ENCODE measurements at places on chromosomes 6 and 20.

- DNase-seq = no peak
Observed at GRCh38 chr20:44810391-44811149, at the start of gene RIMS4. Gene RIMS4 (minus strand): TSS chr20:44810546. CDS start chr20:44810271, 275 bp downstream.

- peak; percentile 55 for DNase-seq
Observed at GRCh38 chr6:32195902-32196681, 3.6 kb upstream of the GPSM3 start.

DNA sequence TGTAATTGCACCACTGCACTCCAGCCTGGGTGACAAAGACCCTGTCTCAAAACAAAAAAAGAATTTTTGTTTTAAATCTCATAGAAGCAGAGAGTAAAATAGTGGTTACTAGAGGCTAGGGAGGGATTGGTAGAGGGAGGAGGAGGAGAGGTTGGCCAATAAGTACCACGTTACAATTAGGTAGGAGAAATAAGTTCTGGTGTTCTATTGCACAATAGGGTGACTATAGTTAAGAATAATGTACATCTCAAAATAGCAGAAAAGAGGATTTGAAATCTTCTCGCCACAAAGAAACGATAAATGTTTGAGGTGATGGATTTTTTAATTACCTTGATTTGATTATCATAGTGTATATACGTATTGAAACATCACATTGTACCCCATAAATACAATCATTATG, 27.1 kb upstream of the TOP1 start:
- no peak for DNase-seq

DNA sequence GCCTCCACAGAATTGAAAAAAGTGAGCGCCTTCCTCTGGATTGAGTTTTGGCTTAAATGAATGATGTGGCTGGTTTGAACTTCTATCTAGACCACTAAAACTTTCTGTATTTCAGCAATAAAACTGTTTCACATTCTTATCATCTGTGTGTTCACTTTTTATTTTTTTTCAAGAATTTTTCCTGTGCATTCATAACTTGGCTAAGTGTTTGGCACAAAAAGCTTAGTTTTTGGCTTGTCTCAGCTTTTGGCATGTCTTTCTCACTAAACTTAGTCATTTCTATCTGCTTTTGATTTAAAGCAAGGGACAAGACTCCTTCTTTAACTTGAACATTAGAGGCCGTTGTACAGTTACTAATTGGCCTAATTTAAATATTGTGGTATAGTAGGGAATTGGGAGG, 1015.1 kb downstream of the EPHA7 start:
- DNase-seq = no peak

Data from AG04450 (cell line).